Nephron progenitor cell (in vitro differentiated cells): ENCODE measurements at places on chromosomes 11 and 22.

DNA sequence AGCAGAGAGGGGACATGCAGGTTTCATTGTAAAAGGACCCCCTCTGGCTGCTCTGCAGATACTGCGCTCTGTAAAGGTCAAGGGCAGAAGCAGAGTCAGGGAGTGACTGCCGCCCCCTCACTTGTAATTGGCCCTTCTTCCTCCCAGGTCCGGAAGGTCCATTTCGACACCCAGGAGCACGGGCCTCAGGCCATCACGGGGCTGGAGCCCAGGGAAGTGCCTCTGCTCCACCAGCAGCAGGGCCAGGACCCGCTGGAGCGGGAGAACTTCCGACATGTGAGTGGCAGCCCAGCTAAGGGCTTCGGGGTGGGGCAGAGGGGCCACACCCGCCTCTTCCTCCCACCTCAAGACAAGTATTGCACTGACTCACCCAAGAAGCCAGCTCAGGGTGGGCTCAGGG lies 24.0 kb upstream of the LRRC10B start:
- no peak for DNase-seq

DNA sequence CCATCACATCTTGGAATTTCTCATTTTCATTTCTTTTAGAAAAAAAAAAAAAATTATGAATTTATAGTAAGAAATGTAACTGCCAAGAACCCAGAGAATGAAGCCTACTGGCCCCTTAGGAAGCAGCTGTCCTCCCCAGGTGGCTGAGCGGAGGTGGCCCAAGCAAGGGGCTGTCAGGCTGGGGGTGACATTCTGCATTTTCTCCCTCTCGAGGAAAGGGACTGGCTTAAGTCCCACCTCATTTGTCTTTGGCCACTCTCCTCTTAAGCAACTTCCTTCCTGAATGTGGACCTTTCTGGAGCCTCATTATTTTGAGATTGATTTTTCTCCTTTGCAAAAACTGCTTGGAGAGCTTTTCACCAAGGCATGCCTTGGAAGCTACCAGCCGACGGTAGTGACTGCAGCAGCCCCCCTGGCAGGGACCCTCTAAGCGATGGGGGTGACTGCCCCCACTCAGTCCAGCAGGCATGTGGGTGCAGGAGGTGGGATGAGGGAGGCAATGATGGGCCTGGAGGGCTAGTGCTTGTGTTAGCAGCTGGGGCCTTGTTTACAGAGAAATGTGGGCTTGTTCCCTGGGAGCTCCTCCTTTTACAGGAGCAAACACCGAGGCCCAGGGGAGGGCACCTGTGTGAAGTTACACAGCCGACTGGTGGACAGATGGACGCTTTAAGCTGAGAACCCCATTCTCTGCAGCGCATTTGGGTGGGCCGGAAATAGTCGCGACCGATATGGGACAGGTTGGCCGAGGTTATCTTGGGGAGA lies 111.7 kb downstream of the MORC2 start:
- DNase-seq = no peak

DNA sequence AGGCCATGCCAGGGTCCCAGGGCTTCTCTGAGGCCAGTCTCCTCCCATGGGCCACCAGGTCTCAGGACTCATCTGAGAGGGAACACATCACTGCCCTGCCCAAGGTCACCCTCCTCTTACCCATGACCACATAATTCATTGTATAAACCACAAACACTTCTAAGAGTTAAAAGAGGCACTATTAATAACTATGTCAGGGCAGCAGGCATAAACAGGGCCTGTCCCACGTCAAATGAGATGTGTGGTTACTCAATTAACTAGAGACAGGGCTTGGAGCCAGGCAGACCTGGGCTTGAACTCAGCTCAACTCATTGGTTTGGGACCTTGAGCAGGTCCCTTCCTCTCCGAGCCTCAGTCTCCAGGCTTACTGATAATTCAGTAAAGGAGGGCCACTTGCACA lies 33.1 kb downstream of the ARAP1 start:
- DNase-seq = no peak

GRCh38 chr11:24513479-24514218 lies 16.8 kb downstream of the LUZP2 start:
- no peak for DNase-seq

DNA sequence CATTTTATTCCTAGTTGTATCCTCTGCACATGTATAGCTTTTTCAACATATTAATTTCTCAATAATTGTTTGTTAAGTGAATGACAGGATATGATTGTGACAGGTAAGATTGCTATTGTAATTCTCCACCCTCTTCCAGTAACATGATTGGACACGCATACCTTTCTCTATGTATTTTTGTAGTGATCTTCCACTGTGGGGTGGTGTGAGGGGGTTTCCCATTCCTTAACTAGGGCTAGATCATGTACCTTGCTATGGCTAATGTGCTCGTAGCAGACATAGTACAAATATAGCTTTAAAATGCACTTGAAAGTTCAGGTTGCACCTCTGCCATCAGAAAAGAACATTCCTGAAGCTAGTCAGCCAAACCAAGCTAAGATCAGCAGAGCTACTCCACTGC lies 2392.8 kb upstream of the RAG2 start:
- no peak for DNase-seq

- no peak for DNase-seq
Measured at GRCh38 chr11:110243791-110244190, 52.6 kb downstream of the RDX start.
